Right renal pelvis (tissue), 4 donors: ENCODE measurements at places on chromosomes 2 and 18.

- no peak for DNase-seq
Observed at GRCh38 chr18:12422936-12423335, 15.2 kb downstream of the PRELID3A start.

GRCh38 chr2:176845718-176846117 lies 366.9 kb upstream of the HNRNPA3 start:
- DNase-seq, result no peak

- no peak for DNase-seq
Observed at GRCh38 chr2:232238108-232238507, 140.4 kb upstream of the ALPP start.

GRCh38 chr18:9108911-9109310 lies 6.4 kb downstream of the NDUFV2 start:
- DNase-seq, result no peak

DNA sequence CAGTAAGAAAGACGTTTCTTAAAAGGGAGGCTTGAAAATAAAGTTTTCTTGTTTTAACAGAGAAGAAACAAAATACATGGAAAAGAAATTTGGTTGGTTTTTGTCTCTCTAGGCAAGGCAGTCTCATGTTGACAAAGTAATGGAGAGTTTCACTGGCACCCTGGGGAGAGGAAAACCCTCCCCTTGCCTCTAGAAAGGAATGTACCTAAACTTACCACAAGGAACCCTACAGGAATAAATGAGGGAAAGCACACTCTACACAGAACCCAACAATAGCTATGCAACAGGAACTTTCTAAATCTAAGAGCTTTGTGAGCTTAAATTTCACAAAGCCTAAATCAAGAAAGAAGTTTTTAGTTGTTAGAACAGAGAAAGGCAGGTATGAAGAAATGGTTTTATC lies 37.0 kb downstream of the FIGN start:
- DNase-seq, result no peak

- DNase-seq, result no peak
Observed at GRCh38 chr2:230930149-230930780, 5.2 kb upstream of the GPR55 start.

- no peak for DNase-seq
Observed at GRCh38 chr2:23624378-23624777, 239.4 kb downstream of the KLHL29 start.

DNA sequence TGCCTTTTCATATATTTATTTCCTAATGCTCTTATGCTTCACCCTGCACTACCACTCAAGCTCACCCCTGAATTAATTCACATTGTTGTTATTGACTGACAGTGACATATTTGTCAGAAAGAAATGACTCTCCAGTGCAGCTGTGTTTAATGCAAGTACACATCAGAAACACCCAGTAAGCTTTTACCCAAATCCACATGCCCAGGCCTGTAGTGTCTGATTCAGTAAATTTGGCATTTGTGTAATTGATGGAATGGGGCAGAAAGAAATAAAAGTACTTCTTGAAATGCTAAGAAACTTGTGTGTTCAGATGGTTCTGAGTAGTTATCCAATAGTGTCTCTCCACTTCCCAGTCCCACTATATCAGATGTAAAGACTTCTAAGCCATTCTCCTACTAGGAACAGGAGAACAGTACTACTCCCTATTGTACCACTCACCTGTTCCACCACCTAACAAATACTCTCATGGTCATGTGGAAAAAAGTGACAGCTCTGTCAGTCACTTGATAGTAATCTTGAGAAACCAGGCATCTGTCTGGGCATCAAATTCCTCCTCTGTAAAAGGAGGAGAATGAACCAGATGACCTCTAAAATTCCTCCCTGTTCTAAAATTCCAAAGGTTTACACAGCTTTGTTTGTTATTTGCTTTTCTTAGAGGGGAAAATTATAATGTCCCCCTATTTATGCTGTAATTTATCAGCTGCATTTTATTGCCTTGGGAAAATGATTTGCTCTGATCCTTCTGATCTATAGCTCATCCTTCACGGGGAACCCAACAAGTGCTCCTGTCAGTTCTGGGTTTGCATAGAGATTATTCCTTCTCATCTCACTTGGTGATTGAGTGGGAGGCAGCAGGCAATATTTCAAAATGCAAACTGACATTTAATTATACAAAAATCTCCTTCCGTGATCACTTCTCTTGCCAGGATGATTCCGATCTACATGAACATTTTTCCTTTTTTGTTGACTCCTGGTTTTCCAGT lies 70.9 kb downstream of the ZNF385B start:
- DNase-seq, result no peak

- peak; percentile 60 for DNase-seq
Observed at GRCh38 chr2:88187038-88187676, 17.0 kb downstream of the THNSL2 start.

DNA sequence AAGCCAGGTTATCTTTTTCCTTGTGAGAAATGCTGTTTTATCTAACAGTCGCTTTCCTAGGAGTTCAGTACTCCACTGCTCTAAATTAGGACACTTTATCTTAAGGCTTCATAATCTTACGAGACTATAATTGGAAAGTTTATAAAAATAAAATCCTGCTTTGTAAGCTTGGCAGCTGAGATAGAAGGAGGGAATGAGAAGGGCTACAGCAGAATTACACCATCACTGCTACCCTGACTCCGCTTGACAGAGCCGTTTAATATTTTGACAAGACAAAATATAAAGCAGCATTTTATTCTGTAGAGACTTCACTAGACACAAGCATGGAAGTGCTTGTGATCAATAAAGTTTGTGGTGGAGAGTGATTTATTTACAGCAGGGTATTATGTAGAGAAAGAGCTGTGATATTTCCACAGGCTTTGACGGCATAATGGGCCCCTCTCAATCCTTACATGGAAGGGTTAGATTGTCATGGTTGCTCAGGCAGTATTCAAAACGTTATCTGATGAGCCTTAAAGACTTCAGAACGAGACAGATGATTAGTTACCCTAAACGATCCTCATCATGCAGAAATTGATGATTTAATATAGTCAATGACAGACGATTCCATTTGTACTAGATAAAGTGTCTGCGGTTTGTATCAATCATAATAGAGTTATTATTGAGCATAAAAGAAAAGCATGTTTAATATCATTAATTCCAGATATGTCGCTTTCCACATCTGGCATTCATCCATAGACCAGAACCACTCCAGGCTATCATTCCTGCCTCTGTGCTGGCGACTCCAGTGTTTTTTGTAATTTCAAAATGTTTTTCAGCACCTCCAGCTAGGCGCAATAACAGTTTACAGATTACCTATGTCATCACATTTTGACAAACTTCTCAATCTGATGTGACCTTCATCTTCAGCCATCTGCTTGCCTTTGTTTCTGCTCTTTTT lies 242.2 kb downstream of the FIGN start:
- DNase-seq, result no peak

GRCh38 chr2:31888550-31888949 lies 122.3 kb downstream of the MEMO1 start:
- no peak for DNase-seq

- DNase-seq, result no peak
Observed at GRCh38 chr18:58769321-58769720, 95.4 kb upstream of the ZNF532 start.
